Glutamatergic neuron (in vitro differentiated cells): ENCODE measurements at places on chromosomes 2 and 18. TPM values are rescaled to one million over a fixed set of nuclear protein-coding genes. Genes with fewer than 3 reads are reported as not detected.
A peak's percentile ranks its signal among the peaks of the same experiment; 100 is the strongest.

- no peak overlapping the region for H3K27ac ChIP-seq
- peaks cover 16% of the 10 kb centered on the region for H3K27me3 ChIP-seq
- DNase-seq, result no peak
- H3K4me1 ChIP-seq, result no peaks in the 10 kb centered on the region
- H3K4me3 ChIP-seq, result no peak overlapping the region
- H3K36me3 ChIP-seq, result peaks cover 58% of the 10 kb centered on the region
Observed at GRCh38 chr18:79898952-79899608, 52.4 kb downstream of the SLC66A2 start.

- H3K27ac ChIP-seq, result no peak overlapping the region
- no peaks in the 10 kb centered on the region for H3K4me1 ChIP-seq
- no peak overlapping the region for H3K4me3 ChIP-seq
- peaks cover 3% of the 10 kb centered on the region for H3K27me3 ChIP-seq
Observed at GRCh38 chr2:165870346-165870745, 76.3 kb upstream of the GALNT3 start.

The GORASP2 gene
- 38.8 TPM for total RNA-seq

GRCh38 chr2:237438080-237438940, 24.3 kb upstream of the COL6A3 start:
- H3K4me1 ChIP-seq, result no peaks in the 10 kb centered on the region
- DNase-seq, result no peak
- no peaks in the 10 kb centered on the region for H3K36me3 ChIP-seq
- H3K27me3 ChIP-seq, result peaks cover 3% of the 10 kb centered on the region
- H3K27ac ChIP-seq, result no peak overlapping the region
- no peak overlapping the region for H3K4me3 ChIP-seq

The VAMP8 gene
- 0.78 TPM for total RNA-seq

DNA sequence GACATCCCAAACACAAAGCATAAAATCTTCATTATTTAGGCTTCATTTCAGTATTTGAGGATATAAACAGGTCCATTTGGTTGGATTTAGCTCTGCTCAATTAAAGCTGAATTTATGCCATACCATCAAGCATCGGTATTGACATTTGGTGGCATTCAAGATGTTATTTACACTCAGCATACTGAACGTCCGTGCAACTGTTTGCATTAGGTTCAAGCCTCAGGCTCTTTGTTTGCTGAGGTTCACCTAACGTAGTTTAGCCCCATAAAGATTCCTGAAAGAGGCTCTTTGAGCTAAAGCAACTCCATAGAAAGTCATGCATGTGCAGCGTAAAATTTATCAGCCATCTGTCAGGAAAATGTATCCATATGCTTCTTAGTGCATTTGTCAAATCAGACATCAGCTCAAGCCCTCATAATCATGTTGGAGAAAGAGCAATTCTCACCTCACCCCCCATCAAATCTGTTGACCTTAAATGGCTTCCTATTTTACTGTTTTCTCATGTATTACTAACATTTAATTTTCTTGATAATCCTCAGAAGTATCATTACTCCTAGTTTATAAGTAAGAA, 366.9 kb downstream of the EPHA4 start:
- DNase-seq, result no peak
- H3K27ac ChIP-seq, result peak overlapping the region; percentile 63
- peak overlapping the region; percentile 12 for H3K4me3 ChIP-seq
- no peaks in the 10 kb centered on the region for H3K36me3 ChIP-seq

- H3K4me3 ChIP-seq, result no peak overlapping the region
- H3K27ac ChIP-seq, result no peak overlapping the region
- H3K4me1 ChIP-seq, result peaks cover 11% of the 10 kb centered on the region
- DNase-seq, result no peak
- no peaks in the 10 kb centered on the region for H3K36me3 ChIP-seq
- H3K27me3 ChIP-seq, result no peaks in the 10 kb centered on the region
Observed at GRCh38 chr18:378079-378478, 110.2 kb upstream of the THOC1 start.

The C1GALT1C1L gene
- total RNA-seq, result 0.49 TPM

DNA sequence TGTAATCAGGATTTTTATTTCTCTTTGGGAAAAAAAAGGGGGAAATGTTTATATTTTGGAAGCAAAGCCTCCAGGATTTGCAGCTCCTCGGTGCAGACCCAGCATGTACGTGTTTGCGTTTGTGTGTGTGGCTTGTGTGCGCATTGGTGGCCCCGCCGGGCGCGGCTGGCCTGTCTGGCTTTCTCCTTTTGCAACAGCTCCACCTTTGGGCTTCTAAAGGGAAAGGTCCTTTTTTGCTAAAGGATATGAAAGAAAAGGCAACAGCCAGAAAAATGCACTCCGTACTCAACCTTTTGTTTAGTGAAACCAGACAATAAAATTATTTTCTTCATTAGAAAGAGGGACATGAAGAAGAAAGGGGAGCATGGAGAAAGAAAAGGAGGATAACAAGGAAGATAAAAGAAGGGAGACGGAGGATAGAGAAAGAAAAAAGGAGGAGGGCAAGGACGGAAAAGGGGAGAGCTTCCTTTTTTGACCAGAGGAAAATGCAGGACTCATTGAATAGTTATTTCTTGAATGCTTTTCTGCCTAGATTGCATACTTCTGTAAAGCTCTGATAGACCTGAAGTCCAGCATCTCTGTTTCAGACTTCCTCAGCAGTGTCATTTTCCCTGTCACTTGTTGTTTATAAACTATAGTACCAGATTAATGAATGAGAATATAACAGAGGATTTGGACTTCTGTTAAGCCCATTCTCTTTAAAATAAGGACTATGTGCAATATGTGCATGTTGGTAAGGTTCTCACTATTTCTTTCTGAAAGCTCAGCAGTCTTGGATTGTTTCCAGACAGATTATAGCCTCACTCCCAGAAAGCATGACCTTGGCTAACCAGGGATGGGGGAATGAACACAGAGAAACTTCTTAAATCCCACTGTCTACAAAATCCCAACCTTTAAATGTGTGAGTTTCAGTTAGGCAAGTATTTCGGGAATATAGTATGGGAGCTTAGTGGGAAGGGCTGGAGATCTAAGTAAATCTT, 563.1 kb upstream of the PIK3C3 start:
- peak overlapping the region; percentile 28 for H3K27ac ChIP-seq
- DNase-seq, result peak; percentile 77
- peak overlapping the region; percentile 9 for H3K4me3 ChIP-seq
- no peaks in the 10 kb centered on the region for H3K36me3 ChIP-seq
- peaks cover 18% of the 10 kb centered on the region for H3K4me1 ChIP-seq
- H3K27me3 ChIP-seq, result peaks cover 2% of the 10 kb centered on the region

The IHH gene
- total RNA-seq, result not detected

The POMC gene
- 0.29 TPM for total RNA-seq

- no peak for DNase-seq
- H3K4me1 ChIP-seq, result peaks cover 5% of the 10 kb centered on the region
- H3K36me3 ChIP-seq, result no peaks in the 10 kb centered on the region
- H3K4me3 ChIP-seq, result no peak overlapping the region
- H3K27me3 ChIP-seq, result no peaks in the 10 kb centered on the region
Observed at GRCh38 chr2:43776324-43776723, 2.5 kb downstream of the DYNC2LI1 start.

The IFIH1 gene
- total RNA-seq, result not detected

- H3K36me3 ChIP-seq, result no peaks in the 10 kb centered on the region
- H3K4me3 ChIP-seq, result no peak overlapping the region
- H3K27ac ChIP-seq, result no peak overlapping the region
- H3K4me1 ChIP-seq, result peaks cover 3% of the 10 kb centered on the region
- no peak for DNase-seq
Observed at GRCh38 chr2:174945601-174946260, 59.5 kb downstream of the CHN1 start.

DNA sequence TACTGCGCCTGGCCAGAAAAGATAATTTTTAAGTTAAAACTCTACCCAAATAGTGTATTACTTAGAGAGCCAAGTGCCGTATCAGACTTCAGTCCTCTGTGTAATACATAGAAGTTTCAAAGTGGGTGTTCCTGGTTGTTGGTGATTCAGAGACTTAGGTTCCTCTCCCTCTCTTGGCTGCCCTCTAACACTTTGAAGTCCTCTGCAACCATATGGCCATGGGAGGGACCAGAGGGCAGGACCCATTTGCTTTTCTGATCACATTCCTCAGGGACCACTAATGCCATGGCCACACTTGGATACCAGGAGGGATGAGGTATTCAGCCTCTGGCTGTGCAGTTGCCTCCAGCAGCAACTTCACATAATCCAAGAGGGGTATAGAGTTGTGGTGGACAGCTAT, 131.5 kb downstream of the CAPN13 start:
- peaks cover 3% of the 10 kb centered on the region for H3K27me3 ChIP-seq
- DNase-seq, result no peak
- peaks cover 9% of the 10 kb centered on the region for H3K36me3 ChIP-seq
- H3K4me3 ChIP-seq, result no peak overlapping the region
- no peaks in the 10 kb centered on the region for H3K4me1 ChIP-seq

DNA sequence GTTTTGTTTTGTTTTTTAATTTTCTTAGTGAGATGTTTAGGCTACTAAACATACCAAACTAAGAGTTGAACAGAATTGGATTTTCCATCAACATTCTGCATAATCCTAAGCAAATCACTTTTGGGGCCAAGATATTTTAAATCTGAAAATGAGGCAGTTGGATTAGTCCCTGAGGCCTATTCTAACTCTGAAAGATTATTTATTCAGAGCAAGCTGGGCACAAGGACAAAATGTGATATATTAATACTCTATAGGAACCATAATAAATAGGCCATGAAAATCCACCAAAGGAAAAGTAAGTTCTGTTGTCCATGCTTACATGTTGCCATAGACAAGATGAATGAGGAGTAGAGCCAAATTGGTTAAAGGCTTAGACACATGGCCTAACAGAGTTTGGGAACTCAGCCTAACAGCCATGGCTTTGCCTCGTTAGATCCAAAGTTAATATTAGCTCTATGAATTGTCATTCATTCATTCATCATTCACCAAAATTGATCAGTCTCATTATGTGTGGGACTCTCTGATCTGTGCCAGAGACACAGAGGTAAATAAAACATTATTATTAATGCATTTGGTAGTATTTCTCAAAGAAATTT, 183.5 kb downstream of the SCG2 start:
- no peaks in the 10 kb centered on the region for H3K4me1 ChIP-seq
- no peaks in the 10 kb centered on the region for H3K27me3 ChIP-seq
- no peak overlapping the region for H3K27ac ChIP-seq
- no peak for DNase-seq
- no peak overlapping the region for H3K4me3 ChIP-seq
- no peaks in the 10 kb centered on the region for H3K36me3 ChIP-seq

The KCNG2 gene
- 1.6 TPM for total RNA-seq

DNA sequence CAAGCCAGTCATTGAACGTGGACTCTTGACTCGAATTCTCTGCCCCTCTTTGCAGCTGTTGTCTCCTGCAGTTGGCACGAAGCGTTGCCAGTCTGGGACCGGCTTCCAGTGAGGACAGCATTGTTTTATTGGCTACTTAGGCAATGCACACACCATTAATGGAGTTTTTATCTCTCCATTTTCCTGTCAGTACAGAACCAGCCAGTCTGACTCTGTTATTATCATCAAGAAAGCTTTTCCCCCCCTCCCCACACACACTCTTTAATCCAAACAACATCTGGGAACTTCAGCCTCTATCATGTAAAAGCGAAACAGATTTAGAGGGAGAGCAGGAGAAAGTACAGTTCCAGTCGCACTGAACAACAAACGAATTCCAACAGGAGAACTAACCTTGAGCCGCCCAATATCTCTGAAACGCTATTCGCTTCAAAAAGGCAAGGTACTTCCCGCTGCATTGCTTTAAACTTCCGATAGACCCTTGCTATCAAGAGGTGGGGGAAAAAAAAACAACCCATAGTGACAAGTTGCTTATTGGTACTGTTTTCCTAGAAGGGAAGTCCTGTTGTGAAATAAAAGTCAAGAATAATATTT, 38.2 kb downstream of the ACVR1 start:
- H3K4me1 ChIP-seq, result peaks cover 56% of the 10 kb centered on the region
- no peak for DNase-seq

DNA sequence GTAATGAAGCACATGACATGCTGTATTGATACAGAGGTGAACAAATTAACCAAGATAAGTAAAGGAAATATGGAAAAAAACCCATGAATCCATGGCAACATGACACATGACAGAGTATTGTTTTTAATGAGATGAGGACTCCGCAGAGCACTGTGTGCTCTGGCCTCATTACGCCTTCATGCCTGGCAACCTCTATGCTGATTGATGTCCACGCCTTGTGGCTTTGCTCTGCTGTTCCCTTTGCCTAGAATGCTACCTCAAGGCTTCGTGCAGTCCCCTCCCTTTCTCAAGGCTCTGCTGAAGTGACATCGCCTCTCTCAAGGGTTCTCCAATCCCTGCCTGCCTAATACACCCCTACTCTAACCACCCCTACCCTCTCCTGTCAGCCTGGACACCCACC, 8.4 kb downstream of the SIGLEC15 start:
- no peak for DNase-seq
- H3K27me3 ChIP-seq, result peaks cover 14% of the 10 kb centered on the region
- H3K27ac ChIP-seq, result no peak overlapping the region
- H3K4me3 ChIP-seq, result no peak overlapping the region

The TBR1 gene
- total RNA-seq, result not detected

- no peaks in the 10 kb centered on the region for H3K27me3 ChIP-seq
- H3K4me1 ChIP-seq, result peaks cover 6% of the 10 kb centered on the region
- no peak for DNase-seq
- H3K27ac ChIP-seq, result no peak overlapping the region
- no peaks in the 10 kb centered on the region for H3K36me3 ChIP-seq
Observed at GRCh38 chr18:12119358-12119757, 25.7 kb downstream of the ANKRD62 start.

DNA sequence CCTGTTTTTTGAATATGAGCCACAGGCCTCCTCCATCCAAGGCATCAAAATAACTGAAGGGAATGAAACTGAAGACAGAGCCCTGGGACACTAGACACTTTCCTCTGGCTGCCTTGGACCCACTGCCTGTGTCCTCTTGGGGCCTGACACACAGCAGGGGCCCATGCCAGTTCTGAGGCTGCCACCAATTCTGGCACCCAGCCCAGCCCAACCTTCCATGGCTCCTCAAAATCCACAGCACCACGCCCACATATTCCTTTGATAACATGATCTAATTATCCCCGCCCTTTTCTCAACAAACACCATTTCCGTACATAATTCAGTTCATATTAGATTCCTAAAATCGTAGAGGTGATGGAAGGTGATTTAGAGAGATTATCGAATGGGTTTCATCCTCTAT, 64.2 kb downstream of the EMX1 start:
- H3K36me3 ChIP-seq, result no peaks in the 10 kb centered on the region
- DNase-seq, result no peak

GRCh38 chr18:26301681-26302080, 75.4 kb downstream of the TAF4B start:
- no peak overlapping the region for H3K4me3 ChIP-seq
- no peak for DNase-seq
- no peaks in the 10 kb centered on the region for H3K27me3 ChIP-seq
- H3K27ac ChIP-seq, result no peak overlapping the region
- no peaks in the 10 kb centered on the region for H3K4me1 ChIP-seq
- H3K36me3 ChIP-seq, result no peaks in the 10 kb centered on the region

The DCDC2C gene
- not detected for total RNA-seq

DNA sequence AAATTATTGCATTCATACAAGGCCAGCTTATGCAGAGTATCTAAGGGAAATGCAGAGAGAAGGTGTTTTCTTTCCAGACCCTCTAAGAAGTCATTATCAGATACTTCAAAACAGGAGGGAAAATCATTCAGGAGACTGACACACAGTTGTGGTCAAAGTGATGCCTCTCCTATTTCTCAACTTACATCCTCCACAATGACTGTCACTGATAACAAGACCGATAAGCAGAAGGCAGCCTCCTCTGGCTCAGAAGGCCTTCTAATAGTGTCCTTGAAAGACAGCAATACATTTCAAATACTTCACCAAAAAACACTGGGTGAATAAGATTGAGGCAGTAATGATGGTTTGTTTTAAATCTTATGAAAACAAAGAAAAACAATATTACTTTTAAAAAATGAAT, 199.7 kb downstream of the PIEZO2 start:
- H3K36me3 ChIP-seq, result peaks cover 25% of the 10 kb centered on the region
- H3K4me1 ChIP-seq, result peaks cover 36% of the 10 kb centered on the region
- peaks cover 7% of the 10 kb centered on the region for H3K27me3 ChIP-seq
- DNase-seq, result no peak
- no peak overlapping the region for H3K27ac ChIP-seq

The LCT gene
- total RNA-seq, result not detected
